ENCODE measurements at places on chromosomes 3 and 15. TPM values are rescaled to one million over a fixed set of nuclear protein-coding genes. Genes with fewer than 3 reads are reported as not detected.

- H3K27ac ChIP-seq: no peak overlapping the region
- no peaks in the 10 kb centered on the region for H3K4me1 ChIP-seq
These were observed 271.6 kb downstream of the ERC2 start for GRCh38 chr3:56196700-56197099.

- no peak overlapping the region for H3K27ac ChIP-seq
- H3K4me1 ChIP-seq: no peaks in the 10 kb centered on the region
- H3K36me3 ChIP-seq: no peaks in the 10 kb centered on the region
- no peak overlapping the region for H3K4me3 ChIP-seq
- H3K27me3 ChIP-seq: peaks cover 5% of the 10 kb centered on the region
These were observed 493.4 kb upstream of the TGFBR2 start for GRCh38 chr3:30112902-30113484.

GRCh38 chr3:105722943-105723556 lies 145.8 kb downstream of the CBLB start:
- H3K4me3 ChIP-seq: no peak overlapping the region
- DNase-seq: no peak
- peak overlapping the region; percentile 8 for H3K27ac ChIP-seq

DNA sequence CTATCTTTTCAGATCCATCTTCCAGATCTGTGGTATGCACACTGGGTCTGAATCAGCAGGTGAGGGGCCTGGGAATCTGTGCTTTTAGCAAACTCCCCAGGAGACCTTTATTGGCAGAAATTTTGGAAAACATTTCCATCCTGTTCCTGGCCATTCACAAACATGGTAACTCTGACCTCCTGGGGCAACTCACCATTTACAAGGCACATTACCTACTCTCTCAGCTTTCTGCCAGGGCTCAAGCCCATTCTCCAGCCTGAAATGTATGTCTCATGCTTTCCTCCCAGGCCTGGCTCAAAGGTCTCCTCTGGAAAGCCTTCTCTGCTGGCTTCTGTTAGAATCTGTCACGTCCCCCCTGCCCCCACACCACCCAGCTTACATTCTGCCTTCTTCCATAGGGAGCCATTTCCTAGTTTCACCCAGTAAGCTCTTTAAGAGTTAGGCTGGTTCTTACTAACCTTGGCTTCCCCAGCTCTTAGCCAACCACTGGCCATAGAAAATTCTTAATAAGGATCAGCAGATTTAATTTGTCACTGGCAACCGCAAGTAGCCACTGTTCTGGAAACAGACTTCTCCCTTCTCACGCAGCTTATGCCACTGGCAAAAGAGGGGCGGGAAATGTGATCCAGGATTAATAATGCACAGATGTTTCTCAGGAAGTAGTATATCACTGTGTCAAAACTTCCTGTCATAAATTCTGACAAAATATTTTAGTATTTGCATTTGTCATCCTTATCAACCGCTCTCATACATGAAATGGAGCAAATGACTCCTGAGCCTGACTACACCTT lies 55.0 kb downstream of the RORA start:
- peaks cover 19% of the 10 kb centered on the region for H3K4me1 ChIP-seq
- H3K36me3 ChIP-seq: no peaks in the 10 kb centered on the region
- peaks cover 25% of the 10 kb centered on the region for H3K27me3 ChIP-seq

Gene FBXO40
- not detected for total RNA-seq

Gene AADAC
- total RNA-seq: not detected

DNA sequence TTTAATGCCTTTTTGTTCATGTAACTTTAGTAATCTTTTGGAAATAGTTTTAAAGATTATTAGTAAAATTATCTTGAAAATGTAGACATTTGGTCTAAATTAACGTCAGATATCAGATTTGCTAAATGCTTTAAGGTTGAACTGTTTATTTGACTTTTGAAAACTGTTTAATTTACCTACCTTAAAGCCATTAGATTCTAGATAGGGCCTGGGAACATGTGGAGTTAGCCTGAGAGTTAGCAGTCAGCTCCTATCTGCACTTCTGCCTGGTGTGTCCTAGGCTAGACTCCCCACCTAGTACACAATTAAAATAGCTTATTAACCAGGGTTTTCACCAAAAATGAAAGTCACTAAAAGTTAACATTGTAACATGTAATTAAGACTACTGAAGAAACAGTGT lies 53.7 kb upstream of the CFAP20DC start:
- no peak for DNase-seq
- no peak overlapping the region for H3K4me3 ChIP-seq
- H3K4me1 ChIP-seq: no peaks in the 10 kb centered on the region
- no peak overlapping the region for H3K27ac ChIP-seq
- no peaks in the 10 kb centered on the region for H3K27me3 ChIP-seq

- H3K36me3 ChIP-seq: no peaks in the 10 kb centered on the region
- no peak overlapping the region for H3K27ac ChIP-seq
- no peaks in the 10 kb centered on the region for H3K27me3 ChIP-seq
- no peak overlapping the region for H3K4me3 ChIP-seq
- no peaks in the 10 kb centered on the region for H3K4me1 ChIP-seq
These were observed 85.9 kb upstream of the SYNPR start for GRCh38 chr3:63192248-63192647.

Gene SAMMSON
- not detected for total RNA-seq

DNA sequence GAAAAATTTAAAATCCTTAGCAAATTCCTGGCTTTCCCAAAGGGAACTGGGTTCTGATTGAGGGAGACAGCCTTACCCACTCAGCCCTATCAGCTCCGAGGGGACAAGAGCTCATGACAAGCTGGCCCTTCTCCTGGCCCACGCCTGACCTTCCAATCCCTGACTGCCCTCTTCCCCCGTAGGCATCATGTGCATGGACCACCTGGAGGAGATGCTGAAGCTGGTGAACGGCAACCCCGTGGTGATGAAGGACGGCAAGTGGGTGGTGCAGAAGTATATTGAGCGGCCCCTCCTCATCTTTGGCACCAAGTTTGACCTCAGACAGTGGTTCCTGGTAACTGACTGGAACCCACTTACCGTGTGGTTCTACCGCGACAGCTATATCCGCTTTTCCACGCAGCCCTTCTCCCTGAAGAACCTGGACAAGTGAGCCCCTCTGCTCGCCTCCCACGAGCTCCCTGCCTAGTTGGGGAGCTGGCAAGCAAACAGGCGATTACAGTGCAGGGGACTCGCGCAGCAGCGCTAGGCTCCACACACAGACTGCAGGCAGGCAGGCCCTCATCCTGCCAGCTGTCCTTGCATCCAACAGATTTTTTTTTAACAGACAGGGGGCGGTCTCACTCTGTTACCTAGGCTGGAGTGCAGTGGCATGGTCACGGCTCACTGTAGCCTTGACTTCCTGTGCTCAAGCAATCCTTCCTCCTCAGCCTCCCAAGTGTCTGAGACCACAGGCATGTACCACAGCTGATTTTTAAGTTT lies 16.8 kb downstream of the RPUSD3 start:
- H3K4me1 ChIP-seq: peaks cover 3% of the 10 kb centered on the region
- no peak overlapping the region for H3K27ac ChIP-seq
- peak; percentile 35 for DNase-seq
- no peak overlapping the region for H3K4me3 ChIP-seq
- no peaks in the 10 kb centered on the region for H3K27me3 ChIP-seq

Gene TBC1D23
- total RNA-seq: 26.5 TPM

GRCh38 chr15:74172701-74173379 lies 670 bp upstream of the ISLR start:
- no peak overlapping the region for H3K4me3 ChIP-seq
- H3K27ac ChIP-seq: no peak overlapping the region
- H3K36me3 ChIP-seq: no peaks in the 10 kb centered on the region
- H3K27me3 ChIP-seq: no peaks in the 10 kb centered on the region
- DNase-seq: no peak

DNA sequence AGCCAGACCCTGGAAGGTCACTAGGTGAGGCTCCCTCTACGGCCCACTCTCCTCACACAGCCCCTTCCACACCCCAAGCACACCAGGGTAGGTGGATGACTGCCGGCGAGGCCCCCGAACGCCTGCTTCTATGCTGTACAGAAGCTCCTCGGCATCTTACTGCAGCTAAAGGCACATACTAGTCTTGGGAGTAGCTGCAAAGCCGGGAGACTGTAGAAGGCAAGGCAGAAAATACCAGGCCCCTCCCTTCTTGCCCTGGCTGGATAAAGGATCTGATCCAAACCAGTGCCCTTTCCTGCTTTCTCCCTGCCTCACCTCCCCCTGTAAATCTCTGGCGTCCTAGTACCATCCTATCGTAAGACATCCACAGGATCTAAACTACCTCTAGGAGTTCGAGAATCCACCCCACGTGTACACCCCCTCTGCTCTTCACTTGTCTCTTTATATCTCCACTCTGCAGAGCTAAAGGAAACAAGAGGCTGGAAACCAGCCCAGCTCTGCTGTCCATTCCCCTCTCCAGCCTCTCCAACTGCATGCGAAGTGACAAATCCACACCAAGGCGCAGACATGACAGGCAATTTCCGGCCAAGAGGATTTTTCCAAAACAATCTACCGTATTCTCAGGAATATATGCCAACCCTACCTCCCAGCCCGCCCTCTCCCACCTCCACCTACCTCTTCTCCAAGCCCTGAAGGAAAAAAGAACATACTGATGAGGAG lies 11.8 kb downstream of the TNK2 start:
- no peaks in the 10 kb centered on the region for H3K27me3 ChIP-seq
- H3K36me3 ChIP-seq: peaks cover 6% of the 10 kb centered on the region
- peaks cover 59% of the 10 kb centered on the region for H3K4me1 ChIP-seq
- DNase-seq: no peak
- H3K27ac ChIP-seq: peak overlapping the region; percentile 97

Gene C2CD4B
- total RNA-seq: 0.40 TPM

Gene GUCA1C
- not detected for total RNA-seq

Gene UMPS
- 23.3 TPM for total RNA-seq
